Motor neuron (in vitro differentiated cells): ENCODE measurements at places on chromosomes 11 and 22.

DNA sequence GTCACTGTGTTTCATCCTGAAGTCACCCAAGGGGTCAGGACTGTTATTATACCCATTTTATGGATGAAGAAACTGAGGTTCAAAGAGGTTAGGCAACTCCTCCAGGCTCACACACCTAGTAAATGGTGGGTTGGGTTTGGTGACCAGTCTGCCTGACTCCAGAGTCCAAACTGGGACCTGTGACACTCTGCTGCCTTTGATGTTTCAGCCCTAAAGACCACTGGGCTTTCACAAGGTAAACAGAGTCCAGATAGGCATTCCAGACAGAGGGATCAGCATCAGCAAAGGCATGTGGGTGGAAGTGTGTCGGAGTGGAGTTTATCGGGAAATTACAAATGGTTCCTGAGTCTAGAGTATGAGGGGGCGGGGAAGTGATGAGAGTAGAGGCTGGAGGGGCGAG is 38.5 kb downstream of the MICAL2 start:
- ATAC-seq, result no peak

DNA sequence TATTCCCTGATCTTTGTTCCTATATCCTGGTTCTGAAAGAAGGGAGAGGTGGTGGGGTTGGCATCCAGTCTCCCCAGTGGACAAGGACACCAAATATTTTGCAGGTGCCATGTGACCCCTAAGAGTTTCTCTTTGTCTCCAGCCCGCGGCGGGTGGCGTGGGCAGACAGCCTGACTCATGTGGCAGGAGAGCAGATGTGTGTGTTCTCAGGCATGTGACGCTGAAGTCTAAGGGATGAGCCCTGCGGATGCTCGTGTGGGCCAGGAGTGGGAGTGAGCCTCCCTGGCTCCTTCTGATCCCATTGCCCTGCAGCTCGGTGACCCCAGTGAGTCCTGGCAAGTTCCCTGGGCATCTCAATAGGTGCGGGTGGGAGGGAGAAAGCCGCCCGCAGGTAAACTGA is 94.8 kb upstream of the TBCEL start:
- peak; percentile 67 for ATAC-seq

- no peak for ATAC-seq
Measured at GRCh38 chr11:110279881-110280280, 16.5 kb downstream of the RDX start.

GRCh38 chr22:33806191-33806590 is 114.1 kb downstream of the LARGE1 start:
- ATAC-seq, result no peak

DNA sequence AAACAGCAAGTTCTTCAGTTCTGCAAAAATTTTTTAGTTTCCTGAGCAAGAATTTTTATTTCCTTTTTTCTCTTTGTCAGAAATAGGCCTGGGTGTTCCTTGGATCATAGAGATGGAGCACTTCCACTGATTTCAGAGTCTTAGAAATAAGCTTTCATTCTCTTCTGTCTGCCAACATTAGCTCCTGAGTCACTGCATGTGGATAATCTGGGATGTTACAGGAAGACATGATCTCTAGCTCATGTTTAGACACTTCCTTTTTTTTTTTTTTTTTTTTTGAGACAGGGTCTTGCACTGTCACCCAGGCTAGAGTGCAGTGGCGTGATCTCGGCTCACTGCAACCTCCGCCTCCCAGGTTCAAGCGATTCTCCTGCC is 13.2 kb upstream of the TMEM218 start:
- ATAC-seq, result no peak

DNA sequence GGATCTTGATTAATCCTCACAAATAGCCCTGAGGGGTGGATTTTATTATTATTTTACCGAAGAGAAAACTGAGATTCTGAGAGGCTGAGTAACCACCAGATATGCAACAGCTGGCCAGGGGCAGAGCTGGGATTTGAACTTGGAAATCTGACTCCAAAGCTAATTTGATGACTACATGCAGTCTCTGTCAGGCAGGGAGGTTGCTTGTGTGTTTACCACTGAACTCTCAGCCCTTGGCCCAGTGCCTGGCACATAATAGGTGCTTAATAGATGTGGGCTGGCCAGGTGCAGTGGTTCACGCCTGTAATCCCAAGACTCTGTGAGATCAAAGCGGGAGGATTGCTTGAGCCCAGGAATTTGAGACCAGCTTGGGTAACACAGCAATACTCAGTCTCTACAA is 121.7 kb upstream of the CRYBB3 start:
- ATAC-seq, result no peak

- peak; percentile 77 for ATAC-seq
Measured at GRCh38 chr22:41021613-41022454, 70.6 kb upstream of the EP300 start.

- ATAC-seq, result no peak
Measured at GRCh38 chr11:91459840-91460239, 764.8 kb upstream of the FAT3 start.

- no peak for ATAC-seq
Measured at GRCh38 chr22:20431511-20432192, 6.0 kb downstream of the SCARF2 start.

DNA sequence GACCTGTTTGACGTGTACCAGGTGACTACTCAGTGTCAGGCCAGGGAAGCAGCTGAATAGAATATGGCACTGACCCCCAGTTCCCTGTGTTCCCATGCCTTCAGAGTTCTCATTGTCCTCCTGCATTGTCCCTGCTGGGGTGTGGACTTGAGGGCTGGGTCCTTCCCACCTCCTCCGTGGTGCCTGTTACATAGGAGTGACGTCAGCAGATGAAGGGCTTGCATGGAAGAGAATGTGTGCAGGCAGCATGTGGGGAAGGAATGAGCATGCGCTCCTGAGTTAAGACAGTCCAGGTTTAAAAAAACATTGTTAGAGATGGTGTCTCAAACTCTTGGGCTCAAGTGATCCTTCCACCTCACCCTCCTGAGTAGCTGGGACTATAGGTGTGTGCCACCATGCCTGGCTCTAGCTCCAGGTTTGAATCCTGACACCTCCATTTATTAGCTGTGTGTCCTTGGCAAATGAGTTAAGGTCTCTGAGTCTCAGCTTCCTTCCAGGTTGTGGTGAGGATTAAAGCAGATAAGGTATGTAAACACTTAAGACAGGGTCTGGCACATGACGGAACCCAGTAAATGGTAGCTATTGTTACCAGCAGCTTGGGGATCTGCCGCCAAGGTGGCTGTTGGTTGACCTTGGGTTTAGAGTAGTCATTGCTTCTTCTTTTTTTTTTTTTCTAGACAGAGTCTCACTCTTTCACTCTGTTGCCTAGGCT is 7.5 kb upstream of the SOX10 start:
- ATAC-seq, result no peak

- ATAC-seq, result peak; percentile 31
Measured at GRCh38 chr11:76296731-76297542, 84.0 kb downstream of the THAP12 start.

- ATAC-seq, result no peak
Measured at GRCh38 chr11:10197091-10197490, 96.9 kb downstream of the SBF2 start.

GRCh38 chr11:43462359-43462758 is 103.6 kb downstream of the TTC17 start:
- no peak for ATAC-seq

GRCh38 chr22:35437049-35437448 is 37.1 kb downstream of the MCM5 start:
- no peak for ATAC-seq

GRCh38 chr22:40432625-40433024 is 62.2 kb downstream of the SGSM3 start:
- no peak for ATAC-seq

GRCh38 chr22:23556026-23556620 is 24.0 kb downstream of the IGLL1 start:
- ATAC-seq, result no peak

- no peak for ATAC-seq
Measured at GRCh38 chr11:35288309-35288708, 131.0 kb downstream of the SLC1A2 start.

DNA sequence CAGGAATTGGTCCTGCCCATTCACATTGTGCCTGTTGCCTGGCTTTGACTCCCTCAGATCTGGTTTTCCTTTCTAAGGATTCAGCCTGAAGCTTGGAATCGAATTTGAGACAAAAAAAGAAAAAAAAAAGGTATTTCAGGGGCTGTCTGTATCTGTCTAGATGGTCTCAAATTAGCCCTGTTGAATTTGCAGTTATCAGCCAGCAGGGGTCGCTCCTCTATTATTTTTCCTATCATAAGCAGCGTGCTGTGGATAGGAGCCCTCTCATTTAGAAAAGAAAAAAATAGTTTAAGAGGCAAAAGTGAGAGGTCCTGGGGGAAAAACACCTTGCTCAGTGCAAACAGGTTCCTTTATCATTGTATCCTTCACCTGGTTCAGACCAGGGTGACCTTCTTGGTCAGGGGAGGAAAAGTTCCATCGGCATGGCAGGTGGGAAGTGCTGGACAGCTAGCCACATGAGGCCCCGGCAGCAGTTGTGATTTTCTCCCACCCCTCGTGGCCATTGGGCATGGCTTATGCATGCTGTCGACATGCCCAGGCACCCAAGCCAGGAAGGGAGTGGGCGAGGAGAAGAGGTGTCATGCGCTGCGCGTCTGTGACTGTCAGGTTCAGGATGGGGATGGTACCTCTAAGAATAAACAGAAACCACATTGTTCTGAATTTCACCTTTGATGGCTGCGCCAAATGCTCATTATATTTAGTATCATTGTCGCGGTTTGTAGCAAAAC is 13.1 kb downstream of the OR5AK2 start:
- no peak for ATAC-seq

DNA sequence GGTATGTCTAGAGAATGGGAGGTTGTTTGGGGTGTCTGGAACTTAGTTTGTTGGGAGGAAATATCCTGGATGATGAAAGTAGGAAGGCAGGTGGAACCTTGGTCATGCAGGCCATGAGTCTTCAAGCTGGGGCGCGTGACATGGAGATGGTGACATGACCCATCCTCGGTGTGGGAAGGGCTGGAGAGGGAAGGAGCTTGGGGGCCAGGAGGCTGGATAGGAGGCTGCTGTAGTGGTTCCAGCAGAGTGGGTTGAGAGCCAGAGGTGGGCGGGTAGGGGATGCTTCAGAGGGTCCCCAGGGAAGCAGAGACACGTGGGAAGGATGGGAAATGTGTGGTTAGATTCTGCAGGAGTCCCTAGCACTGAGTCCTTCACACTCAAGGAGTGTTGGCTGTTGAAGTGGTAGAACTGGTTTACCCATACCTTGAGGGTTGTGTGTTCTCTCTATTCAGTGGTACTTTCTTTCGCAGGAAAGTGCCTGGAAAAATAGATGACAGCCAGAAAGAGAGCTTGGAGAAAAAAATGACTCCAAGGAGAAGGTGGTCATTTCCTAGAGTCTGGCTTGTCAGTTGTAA is 56.8 kb downstream of the LDLRAD3 start:
- ATAC-seq, result no peak

DNA sequence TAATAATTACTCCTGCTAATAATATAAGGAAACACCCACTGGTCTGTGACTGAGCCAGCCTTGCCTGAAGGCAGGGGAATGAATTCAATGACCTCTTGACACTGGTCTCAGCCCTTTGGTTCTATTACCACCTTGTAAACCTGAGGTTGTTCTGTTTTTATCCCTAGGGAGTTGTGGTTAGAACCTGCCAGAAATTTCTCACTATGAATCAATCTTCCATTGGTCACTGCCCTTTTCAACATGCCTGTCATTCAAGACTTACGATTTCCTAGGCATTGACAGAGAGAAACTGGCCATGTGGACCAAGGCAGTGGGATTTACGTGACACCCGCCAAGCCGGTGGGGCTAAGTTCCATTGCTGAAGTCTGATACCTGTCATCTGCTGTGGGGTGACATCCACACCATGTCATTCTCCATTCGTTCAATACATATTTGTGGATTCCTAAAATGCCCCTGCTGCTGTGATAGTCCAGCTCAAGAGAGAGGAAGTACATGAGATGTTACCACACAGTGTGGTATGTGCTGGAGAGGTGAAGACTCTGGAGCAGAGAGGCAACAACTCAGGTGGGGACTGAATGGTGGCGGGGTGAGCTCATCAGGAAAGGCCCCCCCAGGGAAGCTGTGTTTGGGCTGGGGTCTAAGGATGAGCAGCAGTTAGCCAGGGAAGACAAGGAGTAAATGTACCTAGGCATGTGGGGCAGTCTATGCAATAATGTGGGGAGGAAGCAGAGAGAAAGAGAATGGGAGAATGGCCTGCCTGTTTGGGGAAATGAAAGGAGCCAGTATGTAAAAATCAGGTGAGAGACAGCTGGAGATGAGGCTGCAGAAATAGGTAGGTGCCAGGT is 15.2 kb upstream of the EHF start:
- no peak for ATAC-seq

DNA sequence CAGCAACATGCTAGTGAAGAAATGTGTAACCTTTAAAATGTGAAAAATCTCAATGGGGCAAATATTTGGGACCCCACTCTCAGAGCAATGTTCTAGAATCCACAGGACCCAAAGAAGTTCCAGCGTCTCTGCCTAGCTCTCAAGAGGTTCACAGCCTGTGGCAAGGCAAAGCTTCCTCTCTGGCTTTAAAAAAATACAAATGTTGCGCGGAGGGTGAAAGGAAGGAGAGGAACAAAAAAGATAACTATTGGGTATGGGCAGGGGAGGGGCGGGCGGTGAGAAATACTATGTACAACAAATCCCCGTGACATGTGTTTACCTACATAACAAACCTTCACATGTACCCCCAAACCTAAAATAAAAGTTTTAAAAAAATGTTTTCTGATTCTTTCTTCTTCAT is 53.6 kb downstream of the PITPNB start:
- ATAC-seq, result no peak

DNA sequence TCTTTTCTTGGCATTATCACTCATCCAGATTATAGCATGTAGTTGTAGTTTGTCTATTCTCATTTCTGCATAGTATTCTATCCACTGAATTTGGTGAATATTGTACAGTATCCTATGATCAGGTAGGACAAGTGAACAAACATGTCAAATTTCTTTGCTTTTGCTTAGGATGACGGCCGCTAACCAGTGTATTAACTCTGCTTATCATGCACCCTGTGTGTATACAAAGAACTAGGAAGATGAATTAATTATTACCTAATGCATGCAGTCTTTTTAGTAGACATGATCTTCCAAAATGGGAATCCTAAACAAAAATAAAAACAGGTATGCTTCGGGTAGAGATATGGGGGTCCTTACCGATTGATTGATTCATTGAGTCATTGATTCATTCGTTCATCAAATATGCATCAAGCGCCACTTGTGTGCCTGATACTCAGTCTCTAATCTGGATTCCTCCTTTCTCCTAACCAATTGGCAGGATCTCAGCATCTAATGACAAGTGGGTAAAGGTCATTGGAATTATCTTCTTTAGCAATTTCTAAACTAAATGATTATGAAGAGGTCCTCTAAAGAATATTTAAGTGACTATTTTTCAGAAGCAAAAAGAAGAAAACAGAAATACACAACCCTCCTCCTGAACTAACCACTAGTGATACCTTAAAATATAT is 27.9 kb downstream of the PRDM11 start:
- ATAC-seq, result no peak

- no peak for ATAC-seq
Measured at GRCh38 chr11:37124384-37124783, 526.3 kb upstream of the RAG2 start.

GRCh38 chr11:82494988-82495432 is 238.7 kb downstream of the FAM181B start:
- ATAC-seq, result no peak

GRCh38 chr22:47165338-47166032 is 403.0 kb downstream of the TBC1D22A start:
- no peak for ATAC-seq
